Activated T-cell treated with anti-CD3 and anti-CD28 coated beads for 48 hours (primary cell): ENCODE measurements at places on chromosomes 5 and 9.

DNA sequence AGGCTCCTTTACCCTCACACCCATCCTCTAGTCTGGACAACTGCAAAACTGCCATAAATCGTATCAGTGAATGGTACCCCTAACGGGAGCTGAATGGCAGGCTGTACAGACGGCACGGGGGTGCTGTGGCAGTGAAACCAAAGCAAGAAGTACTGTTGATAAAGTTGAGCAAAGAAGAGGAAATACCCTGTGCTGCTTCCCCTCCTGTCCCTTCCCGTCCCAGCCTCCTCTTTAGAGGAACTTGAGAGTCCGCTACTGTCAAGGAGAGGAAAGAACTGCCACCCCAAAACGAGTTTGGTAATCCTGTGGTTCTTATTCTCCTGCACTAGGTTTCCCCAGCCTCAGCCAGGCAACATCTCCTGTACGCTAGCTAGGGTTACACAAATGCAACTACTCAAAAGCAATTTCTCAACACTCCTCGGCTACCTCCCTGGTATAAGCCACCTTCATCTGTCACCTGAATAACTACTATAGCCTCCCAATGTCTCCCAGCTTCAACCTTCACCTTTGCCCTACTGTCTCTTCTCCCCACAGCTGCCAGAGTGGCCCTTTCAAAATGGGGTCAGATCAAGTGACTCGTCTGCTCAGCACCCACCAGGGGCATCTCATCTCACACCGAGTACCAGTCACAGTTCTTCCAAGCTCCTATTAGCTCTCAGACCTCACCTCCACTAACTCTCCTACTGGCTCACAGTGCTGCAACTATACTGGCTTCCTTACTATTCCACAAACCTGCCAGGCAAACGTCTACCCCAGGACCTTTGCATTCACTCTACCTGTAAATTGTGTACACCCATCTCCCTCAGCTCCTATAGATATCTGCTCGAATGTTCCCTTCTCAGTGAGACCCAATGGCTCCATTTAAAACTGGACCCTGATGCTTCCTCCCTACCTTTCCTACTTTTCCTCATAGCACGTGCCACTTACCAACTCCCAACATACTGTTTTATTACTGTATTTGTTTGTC is 4.1 kb downstream of the GLRX start:
- DNase-seq: no peak

- no peak for DNase-seq
Measured at GRCh38 chr5:82985763-82986162, 91.4 kb downstream of the TMEM167A start.

DNA sequence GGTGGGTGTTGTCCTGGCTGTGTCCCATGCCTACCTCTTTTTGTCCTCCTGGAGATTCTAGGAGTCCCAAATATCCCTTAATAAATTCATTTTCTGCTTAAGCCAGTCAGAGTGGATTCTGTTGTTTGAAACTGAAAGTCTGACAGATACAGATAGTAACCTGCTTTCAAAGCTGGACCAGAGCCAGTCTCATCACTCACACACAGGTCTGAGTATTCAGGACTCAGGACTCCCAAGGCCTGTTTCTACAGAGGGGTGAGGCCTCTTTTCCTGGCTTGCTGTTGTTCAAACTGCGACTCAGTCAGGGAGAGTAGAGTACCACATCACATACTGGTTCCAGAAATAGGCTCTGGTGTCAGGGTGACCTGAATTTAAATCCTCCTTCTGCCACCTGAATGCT is 190.1 kb downstream of the PAX5 start:
- no peak for DNase-seq

DNA sequence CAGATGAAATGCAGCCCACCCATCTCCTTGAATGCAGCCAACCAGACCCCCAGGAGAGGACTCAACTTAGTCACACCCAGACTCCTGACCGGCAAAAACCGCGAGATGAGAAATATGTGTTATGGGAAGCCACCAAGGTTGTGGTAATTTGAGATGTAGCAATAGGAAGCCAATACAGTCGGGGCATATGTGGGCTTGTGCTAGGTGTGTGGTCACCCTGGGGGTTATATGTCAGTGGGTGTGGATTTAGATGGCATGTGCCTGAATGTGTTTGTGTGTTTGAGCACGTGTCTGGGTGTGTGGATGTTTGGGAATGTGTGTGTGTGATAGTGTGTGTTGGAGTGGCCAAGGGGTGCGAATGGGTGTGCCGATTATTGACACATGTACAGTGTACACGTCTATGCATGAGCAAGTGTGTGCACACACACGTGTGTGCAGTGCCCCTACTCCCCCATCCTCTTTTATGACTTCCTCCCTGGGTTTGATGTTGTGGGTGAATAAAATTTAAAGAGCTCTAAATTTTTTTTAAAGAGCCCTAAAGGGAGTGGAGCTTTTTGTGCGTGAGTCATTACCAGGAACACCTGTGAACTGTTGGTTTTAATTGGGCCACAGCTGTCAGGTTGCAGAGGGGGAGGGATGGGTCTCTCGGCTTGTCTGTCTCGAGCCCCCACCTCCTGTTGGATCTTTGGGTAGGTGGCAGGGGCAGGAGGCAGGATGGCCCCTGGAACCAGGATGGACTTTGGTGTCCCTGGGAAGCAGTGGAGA is 86.8 kb downstream of the LHX2 start:
- DNase-seq: no peak

GRCh38 chr5:23411994-23412393 is 95.4 kb upstream of the PRDM9 start:
- DNase-seq: no peak
